Endothelial cell (in vitro differentiated cells): ENCODE measurements at places on chromosomes 12 and 14. TPM values are rescaled to one million over a fixed set of nuclear protein-coding genes. Genes with fewer than 3 reads are reported as not detected.

Gene GPR65
- 0.64 TPM for total RNA-seq

Gene HELB
- 3.7 TPM for total RNA-seq

Gene DNAJC22
- 1.8 TPM for total RNA-seq

DNA sequence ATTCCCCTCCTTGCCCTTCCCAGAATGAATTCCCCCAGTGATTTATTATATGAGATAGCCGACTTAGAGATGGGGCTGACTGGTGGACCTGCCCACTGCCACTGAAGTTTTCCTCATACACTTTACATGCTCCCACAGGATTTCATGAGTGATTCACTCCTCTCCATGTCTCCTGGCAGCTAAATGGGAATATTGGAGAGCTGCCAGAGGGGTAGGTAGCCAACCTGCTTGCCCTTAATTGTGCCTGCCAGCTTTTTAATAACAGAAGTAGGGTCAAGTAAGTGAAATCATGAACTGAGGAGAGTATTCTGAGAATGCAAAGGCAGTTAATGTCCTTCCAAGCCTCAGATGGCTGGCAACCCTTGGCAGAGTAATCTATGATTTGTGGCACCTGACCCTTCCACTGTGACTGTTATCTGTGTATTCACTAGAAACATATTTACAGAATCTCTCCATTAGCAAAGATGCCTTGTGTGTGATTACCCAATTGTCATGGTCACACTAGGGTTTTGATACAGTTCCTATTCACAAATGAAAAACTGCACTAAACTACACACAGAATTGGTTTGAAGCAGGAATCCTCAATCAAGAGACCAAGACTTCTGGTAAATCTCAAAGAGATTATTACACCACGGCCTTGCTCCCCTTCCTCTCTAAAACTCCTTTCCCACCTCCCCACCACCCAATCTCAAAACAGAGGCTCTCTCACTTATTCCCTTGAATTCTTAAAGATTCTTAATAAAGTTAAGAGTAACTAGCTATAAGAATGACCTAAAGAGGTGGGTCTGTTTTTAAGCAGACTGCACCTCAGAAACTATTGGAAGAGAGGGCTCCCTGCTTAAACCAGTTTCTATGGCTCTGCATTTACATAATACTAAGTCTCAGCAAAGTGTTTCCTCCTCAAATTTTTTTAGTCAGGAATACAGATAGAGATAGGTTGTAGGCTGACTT lies 17.2 kb downstream of the NKX2-1 start:
- no peak for DNase-seq

DNA sequence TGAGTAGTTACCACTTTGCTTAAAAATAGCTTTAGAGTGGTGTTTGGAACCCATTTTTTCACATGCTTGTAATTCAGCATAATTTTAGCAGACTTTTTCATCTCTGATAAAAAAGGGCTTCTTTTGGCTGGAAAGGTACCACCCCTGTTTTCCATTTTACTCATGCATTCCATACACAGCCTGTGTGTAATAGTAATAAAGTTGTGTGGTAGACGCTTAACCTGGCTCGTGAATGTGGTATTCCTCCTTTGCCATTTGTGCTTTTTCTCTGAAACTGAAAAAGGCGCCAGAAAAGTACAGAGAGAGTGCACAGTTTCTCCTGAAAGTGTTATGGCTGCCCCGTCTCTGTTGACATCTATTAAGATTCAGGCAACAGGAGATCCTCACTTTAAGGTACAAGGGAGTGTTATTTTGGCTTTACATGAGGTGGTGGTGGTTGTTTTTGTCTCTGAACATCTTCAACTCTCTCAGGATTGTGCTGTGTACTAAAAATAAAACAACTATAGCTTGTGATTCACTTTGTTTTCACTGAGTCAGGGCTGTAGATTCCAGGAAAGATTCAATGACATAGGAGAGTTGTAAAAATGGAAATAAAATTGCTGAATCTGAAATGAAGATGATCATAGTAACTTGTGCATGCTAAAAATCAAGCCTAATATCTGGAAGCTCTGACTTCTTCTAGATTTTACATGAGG lies 45.6 kb upstream of the MIS18BP1 start:
- no peak for DNase-seq

DNA sequence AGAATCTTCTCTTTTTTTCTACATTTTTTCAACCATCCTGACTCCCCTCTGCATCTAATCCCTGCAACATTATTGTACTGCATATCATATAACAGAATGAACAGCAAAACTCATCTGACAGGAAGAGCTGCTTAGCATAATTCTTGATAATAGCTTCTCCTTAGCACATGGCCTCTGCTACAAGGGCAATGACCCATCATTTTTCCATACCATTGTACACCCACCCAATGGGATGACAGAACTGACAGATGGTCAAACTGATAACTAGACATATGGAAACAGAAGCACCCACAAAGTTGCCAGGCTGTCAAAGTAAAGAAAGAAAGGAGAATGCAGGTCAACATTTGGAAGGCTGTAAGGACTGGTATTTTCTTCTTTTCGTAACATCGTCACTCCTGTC lies 390.4 kb upstream of the USP15 start:
- DNase-seq, result no peak
